ENCODE measurements at places on chromosomes 1 and 21.

DNA sequence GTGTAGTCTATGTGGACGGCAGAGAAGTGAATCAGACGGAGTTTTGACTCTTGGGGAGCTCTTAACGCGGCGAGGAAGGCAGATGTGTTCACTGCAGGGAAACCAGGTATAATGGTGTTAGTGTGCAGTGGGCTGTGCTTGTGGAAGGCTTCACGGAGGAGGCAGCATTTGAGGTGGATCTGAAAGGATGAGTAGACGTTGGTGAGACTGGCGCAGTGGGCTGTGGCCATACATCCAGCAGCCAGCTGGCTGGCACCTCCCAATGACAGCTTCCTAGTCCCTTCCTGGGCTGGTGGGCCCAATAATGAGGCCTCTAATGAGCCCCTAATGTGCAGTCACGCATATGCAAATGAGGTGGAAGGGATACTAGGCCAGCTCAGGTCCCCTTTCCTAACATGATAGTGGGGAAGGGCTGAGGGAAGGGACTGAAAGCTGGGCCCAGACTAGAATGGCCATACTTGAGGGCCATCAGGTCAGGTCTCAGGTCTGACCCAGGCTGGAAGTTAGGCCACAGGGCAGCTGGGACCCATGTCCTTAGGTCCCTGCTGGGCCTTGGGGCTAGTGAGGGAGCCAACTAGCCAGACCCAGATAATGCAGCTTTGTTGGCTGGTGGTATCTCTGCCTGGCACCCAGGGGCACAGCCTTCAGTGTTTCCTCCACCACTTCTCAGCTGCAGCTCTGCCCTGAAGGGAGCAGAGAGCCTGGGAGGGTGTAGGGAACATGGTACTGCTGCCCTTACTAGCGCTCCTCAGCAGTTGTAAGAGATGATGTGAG, 3.8 kb downstream of the MAP7D1 start:
- no peak for DNase-seq

- no peak for DNase-seq
These were observed 1.3 kb upstream of the RD3 start for GRCh38 chr1:211493133-211493871.

DNA sequence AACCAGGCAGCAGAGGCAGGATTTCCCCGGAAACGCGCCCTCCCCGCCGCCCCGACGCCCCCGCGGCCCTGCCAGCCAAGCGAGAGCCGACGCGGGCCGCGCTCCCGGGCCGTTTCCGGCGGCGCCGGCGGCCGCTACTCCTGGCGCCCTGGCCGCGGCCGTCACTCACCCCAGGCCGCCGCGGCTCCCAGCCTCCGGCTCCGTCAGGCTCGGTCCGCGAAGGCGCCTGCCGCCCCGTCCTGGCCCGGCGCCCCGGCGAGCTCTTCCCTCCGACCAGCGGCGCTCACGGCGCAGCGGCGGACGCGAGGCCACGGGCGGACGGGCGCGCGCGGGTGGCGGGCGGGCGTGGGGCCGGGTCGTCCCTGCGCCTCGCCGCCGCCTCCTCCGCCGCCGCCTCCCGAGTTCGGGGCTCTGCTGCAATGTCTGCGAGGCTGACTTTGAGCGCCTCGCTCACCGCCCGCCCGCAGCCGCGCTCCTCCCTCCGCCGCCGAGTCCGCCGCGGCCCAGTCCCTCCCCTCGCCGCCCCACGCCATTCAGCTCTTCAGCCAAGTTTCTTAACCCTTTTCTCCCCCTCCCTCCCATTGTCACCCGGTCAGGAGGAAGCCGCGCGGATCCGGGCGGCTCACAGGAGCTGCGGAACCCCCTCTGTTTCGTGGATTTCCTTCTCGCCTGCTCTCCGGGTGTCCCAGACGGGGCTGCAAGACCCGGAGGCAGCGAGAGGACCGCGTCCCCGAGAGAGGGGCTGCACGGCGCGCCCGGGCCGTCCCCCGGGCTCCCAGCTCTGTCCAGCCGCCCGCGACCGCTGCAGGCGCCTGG, at the start of gene NRIP1:
Gene NRIP1, minus strand, starts transcription at position 425 of the 816 bp plus-strand sequence. CDS start 96,808 bp downstream, outside the sequence.
- DNase-seq = peak; percentile 79

GRCh38 chr1:118692143-118692542, 296.0 kb downstream of the TBX15 start:
- DNase-seq = no peak

- no peak for DNase-seq
These were observed 78.4 kb downstream of the DISP1 start for GRCh38 chr1:222893255-222893654.

GRCh38 chr1:225883616-225884265, 1.6 kb upstream of the TMEM63A start:
- DNase-seq = no peak

- no peak for DNase-seq
These were observed 50.8 kb downstream of the ALPL start for GRCh38 chr1:21559788-21560567.

GRCh38 chr1:51875836-51876235, 2.7 kb downstream of the NRDC start:
- no peak for DNase-seq

DNA sequence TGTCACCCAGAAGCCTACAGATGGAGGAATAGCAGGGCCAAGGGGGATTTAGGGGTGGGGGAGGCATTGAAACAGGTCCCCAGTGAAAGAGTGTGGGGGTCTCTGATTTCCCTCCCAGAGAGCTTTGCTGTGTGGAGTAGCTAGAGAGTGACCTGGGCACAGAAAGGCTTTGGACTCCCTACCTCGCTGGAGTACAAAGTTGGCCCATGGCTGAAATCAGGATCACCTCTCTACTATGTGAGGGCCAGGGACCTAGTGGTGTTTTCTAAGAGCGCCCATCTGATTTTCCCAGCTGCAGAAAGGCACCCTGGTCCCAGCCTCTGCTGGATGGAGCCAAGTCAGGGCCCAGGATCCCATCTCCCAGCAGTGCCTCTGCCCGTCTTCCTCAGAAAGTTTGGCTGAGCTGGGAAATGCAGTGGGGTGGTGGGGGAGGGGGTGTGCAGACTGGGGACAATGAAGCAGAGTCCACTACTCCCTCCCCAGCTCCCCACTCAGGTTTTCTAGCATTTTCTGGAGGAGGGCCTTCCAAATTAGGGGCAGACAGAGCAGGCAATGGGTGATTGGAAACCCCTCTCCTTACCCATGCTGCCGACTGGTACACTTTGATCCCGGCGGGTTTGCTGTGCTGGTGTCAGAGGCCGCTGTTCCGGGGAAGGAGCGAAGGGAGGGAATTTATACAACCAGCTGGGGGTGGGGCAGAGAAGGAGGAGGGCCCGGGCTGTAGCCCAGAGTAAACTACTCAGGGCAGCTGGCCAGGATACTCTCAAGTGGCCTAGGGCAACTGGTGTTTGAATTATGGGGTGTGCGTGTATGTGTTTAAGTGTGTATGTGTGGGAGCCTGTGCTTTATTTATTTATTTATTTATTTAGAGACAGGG, at the start of gene SELENBP1:
Gene SELENBP1, minus strand, starts transcription at position 648 of the 877 bp plus-strand sequence. Its CDS starts 64 bp downstream, at position 584.
- DNase-seq = peak; percentile 61

DNA sequence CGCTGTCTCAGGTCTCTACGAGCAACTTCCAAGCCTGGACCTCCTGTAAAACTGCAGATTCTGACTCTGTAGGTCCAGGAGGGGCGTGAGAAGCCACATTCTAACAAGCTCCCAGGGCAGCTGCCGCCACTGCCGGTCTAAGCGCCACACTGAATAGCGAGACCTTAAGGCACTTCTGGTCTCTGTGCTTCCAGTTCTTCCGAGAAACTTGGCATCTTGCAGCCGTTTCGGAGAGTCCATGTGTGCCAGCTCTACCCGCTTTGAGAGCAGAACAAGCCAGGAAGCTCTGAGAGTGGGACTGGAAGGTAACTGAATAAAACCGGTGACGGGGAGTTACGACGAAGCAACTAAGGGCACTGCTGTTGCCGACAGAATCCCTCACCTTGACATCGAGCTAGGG, 12.5 kb downstream of the AGT start:
- no peak for DNase-seq

- DNase-seq = no peak
These were observed 91.2 kb downstream of the TRABD2B start for GRCh38 chr1:47906009-47906432.

GRCh38 chr1:79355090-79355489, 348.6 kb upstream of the ADGRL4 start:
- no peak for DNase-seq

DNA sequence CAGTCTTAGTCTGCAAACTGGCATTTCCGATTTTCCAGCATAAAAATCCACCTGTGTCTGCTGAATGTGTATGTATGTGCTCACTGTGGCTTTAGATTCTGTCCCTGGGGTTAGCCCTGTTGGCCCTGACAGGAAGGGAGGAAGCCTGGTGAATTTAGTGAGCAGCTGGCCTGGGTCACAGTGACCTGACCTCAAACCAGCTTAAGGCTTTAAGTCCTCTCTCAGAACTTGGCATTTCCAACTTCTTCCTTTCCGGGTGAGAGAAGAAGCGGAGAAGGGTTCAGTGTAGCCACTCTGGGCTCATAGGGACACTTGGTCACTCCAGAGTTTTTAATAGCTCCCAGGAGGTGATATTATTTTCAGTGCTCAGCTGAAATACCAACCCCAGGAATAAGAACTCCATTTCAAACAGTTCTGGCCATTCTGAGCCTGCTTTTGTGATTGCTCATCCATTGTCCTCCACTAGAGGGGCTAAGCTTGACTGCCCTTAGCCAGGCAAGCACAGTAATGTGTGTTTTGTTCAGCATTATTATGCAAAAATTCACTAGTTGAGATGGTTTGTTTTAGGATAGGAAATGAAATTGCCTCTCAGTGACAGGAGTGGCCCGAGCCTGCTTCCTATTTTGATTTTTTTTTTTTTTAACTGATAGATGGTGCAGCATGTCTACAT, 2.5 kb upstream of the OLFML3 start:
- no peak for DNase-seq

- DNase-seq = no peak
These were observed 43.1 kb upstream of the ETV3 start for GRCh38 chr1:157181258-157181657.

All from left renal cortex interstitium (tissue), 4 donors.